NCI-H524 (cell line): ENCODE measurements at places on chromosomes 7 and 10.
A peak's percentile ranks its signal among the peaks of the same experiment; 100 is the strongest.

DNA sequence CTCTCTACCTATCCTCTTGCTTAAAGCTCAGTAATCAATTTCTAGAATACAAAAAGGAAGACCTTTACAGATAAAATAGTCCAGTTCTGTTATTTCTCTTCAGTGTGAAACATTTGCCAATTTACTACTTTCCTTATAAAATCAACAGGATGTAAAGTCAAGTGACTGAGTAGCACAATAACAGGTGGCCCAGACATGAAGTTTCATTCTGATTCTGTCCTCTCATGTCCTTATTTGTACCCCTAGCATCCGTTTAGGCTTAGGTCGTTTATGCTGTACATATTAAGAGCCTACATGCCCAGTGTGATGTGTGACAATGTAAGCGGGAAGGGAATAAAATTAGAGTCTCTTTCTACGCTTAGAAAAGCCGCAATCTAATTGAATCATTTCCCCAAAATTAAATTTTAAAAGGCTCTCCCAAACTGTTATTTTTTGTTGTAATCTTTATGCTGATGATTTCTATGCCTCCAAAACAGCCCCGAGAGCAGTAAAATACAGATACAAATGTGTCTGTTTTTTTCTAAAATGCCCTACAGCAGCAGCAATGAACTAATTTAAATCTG lies 29.1 kb downstream of the EPC1 start:
- DNase-seq, result no peak

DNA sequence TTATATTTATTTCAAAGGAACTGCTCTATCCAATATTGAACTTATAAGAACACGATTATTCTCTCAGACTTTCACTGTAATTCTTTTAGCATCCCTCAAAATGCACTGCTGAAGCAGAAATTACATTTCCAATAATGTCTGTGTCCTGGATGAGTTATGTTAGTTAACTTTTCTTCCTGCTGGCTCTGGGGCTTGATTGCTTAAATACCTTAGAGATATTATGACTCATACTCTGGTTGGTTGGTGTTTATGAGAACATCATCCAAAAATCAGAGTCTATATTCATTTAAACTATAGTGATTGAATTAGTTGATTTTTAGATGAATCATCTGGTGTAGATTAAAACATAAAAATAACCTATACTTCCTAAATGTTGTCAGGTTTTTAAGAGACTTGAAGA lies 246.3 kb upstream of the VWC2 start:
- DNase-seq, result no peak

DNA sequence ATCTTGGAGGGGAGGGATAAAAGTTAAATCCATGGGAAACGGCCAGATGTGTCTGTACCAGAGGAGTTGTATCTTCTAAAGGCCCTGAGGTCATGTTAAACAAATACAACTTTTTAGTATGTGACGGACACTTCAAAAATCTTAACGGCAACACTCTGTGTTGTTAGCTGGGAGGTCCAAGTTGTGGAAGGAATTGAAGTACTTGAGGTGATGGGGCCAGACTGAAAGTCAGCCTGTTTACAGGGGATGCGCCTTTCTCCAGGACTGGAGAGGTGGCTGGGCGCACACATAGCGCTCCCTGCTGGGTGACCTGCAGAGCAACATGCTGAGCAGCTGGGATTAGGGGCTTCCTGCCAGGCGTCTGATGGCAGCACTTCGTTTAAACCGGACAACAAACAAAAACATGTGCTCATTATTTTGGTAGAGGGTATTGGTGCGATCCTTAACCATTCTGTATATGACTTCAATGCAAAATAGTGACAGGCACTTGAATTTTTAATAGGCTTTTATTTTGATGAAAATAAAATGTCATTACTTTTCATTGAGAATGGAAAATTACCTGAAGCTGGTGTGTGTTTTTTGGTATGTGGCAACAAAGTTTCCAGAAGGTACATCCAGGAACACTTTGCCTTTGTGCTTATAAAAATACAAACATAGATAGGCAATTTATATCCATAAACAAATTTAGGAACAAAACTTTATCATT lies 198.2 kb downstream of the MLLT10 start:
- peak; percentile 69 for DNase-seq

DNA sequence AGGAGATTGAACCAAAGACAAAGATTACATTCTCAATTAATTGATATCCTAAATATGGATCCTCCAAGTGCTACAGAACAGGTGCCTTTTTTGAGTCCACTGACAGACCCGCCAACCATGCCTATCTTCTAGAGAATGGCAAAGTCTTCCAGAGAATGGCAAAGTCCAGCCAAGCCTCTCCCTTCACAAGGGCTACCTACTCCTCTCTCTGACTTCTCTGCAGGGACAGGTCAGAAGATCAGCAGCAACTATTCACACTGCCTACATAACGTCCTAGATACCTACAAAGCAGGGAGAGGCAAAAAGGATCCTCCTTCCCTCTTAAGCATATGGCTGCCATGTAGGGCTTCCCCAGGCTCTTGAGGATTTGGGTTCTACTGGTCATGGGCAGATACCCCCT lies 12.4 kb downstream of the UBE2H start:
- DNase-seq, result no peak

- no peak for DNase-seq
Measured at GRCh38 chr10:1036341-1036791, 10.7 kb upstream of the IDI2 start.

DNA sequence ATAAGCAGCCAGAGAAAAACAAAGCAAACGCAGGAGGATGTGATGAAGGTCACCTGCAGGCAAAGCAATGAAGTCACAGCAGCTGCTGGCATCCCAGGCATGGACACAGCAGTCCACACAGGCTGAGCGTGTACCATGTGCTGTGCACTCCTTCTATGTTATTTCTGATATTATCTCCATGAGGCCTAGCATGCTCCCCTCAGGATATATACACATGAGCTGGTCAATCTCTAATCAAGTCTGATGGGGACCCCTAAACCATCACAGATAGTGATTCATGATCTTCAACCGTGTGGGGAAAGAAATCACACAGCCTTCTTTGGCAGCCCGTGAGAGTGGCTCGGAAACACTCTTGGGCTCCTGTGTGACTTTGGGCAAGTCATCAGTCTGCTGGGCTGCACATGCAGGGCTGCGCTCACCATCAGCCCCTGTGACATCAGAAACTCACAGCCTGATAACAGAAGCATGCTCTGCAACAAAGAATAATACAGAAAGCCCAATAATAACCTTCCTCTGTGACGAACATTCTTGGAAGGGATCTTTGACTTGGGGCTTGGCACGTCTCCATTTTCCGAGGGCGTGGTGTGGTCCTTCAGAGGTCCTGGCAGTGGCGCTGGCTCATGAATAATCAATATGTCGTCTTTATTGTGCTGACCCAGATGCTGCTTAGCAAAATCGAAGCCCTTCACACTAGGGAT lies 83.0 kb upstream of the ATP6V0A4 start:
- no peak for DNase-seq

DNA sequence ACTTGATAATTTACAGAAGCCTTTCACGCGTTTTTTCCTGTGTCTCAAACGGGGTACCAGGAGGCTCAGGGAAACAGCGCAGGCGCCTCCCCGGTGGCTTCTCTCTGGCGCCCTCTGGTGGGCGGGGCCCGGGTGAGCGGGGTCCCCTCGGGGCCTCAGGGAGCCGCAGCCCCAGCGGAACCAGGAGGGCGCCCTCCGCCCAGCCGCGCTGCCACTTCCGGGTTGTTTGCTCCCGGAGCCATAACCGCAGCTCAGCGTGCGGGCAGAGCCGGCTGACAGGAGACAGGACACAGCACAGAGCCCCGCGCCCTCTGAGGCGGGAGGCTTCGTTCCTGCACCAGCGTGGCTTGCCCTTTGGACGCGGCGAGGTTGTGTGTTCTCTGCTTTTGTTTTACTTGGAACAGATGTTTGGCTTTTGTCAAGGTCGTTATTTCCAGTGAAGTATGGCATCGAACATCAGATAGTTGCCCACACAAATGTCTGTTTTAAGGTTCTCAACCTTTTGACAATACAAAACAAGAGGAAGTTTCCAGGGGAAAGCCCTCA lies 6.9 kb upstream of the CYP2E1 start:
- DNase-seq, result peak; percentile 45

DNA sequence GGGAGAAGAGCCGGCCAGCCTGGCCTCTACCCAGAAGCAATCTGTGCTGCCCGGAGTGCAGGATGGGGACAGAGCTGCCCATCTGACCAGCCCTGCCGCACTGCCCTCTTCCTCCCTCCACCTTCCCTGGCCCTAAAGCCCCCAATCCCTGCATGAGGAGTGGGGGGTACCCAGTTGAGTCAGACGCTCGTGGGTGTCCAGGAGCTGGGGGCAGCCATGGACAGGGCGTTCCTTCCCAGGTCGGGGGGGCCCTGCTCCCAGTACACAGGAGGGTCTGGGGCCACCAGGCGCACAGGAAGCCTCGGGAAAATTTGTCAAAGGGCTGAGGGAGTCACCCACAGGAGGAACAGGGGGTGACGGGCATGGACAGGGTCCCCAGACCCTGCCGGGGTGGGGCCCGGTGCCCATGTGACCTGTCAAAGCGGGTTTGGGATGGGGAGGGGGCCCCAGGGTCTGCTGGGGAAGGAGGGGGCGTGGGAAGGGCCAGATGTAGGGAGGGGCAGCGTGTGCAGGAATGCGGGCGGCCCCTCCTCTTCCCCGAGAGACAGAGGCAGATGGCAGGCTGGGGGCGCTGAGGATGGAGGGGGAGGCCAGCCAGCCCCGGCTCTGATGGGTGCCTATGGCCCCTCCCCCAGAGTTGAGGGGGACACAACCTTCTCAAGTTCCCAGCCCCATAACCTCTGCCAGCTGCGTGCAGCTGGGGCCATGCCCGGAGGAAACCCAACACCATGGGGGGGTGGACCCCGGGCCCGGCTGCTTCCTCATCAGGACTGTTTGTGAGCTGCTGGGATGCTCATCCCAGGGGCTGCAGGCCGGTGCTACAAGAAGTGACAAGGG lies 21.5 kb upstream of the GRIFIN start:
- peak; percentile 62 for DNase-seq

GRCh38 chr10:89567576-89568245 lies 32.3 kb upstream of the SLC16A12 start:
- DNase-seq, result no peak

GRCh38 chr7:46071076-46071475 lies 150.0 kb upstream of the IGFBP3 start:
- DNase-seq, result no peak

DNA sequence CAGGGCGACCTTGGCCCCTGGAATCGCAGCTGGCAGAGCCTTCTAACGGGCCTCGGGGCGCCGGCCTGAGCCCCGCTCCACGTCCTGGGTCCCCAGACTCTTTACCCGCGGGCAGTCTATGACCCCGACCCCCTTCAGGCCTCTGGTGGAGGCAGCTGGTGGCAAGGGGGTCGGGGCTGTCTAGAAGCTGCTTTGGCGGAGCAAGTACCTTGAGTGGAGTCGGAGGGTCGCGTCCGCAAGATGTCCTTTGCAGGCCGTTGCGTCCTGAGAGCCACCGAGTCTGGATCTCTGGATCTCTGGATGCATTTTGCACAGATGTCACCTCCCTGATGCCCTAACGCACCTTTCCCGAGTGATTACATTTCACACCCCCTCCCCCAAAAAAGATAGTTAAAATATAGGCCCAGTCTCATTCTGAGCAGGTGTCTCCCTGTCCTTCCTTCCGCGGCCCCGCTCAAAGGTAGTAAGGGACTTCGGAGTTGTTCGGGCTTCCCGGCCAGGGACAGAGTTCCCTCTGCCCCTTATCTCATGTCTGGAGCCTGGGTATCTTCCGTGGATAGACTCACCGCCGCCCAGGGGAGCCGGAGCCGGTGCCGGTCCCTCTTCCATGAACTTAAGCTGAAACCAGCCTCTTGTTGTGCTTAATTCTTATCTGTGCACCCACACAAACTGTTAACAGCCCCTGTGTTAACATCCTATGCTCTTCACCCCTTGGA lies 457 bp downstream of the ACADSB start:
- DNase-seq, result peak; percentile 9

DNA sequence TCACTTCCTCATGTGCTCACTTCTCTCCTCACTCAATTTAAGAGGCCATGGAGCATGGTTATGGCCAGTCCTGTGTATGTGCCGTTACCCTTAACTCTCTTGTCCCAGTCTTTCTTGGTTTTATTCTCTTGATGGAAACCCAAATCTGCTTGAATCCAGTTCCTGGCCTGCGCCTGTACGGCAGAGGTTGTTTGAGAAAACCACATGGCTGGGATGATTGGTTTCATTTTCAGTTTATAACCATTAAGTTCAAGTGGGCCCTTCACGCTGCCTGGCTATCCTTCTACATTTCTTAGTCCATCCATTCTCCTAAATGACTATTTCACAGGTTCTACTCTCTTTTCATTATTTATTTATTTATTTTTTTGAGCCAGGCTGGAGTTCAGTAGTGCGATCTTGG lies 1.6 kb upstream of the ZNF239 start:
- DNase-seq, result no peak

- DNase-seq, result no peak
Measured at GRCh38 chr7:126768836-126769235, 483.9 kb downstream of the GRM8 start.

DNA sequence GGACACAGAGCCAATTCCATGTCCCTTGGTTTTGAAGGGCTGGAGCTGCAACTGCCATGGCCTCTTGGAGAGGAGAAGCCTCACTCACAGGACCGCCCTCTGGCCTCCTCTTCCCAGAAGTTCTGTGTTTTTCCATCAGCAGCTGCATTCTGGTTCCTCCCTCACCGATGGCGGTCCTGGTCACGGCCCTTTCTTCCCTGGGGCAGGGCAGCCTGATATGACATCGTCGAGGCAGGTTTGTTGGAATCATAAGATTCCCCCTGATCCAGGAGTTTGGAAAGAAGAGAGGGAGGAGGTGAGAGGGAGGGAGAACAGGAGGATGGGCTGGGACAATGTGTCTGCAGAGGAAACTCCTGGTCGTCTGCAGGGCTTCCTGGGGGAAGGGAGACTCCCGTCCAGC lies 82.7 kb upstream of the PDZD8 start:
- no peak for DNase-seq

GRCh38 chr10:98028168-98028770 lies 2.2 kb downstream of the CRTAC1 start:
- DNase-seq, result peak; percentile 24

DNA sequence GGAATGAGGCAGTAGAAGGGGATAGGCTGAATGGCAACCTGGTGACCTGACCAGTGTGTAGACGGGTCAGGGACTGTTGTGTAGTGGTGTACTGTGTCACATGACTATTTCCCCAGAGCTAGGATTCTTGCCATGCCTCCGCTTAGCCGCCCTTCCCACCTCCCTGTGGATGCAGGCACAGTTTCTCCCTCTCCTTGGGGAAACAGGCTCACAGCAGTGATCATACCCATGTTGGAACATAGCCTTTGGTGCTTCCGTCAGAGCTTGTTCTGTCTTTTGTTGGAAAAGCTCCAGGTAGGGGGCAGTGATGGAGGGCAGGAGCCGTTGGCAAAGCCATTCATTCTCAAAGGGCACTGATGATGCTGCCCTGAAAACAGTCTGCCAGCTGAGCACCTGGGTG lies 44.3 kb downstream of the OGDH start:
- DNase-seq, result no peak

DNA sequence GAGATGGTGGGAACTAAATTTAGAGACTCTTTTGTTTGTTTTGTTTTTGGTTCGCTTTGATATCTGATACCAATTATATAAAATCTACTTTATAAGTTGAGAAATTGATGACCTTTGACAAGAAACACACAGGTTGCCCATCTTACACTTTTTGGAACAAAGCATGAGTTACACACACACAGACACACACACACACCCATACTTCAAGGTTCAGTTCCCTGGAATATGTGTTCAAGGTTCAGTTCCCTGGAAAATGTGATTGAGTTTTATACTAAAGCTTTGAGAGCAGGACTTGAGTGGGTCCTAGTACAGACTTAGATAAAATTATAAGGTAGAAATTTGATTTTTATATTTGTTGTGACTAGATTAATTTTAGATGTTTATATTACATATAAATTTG lies 134.2 kb upstream of the PRR15 start:
- DNase-seq, result no peak
